ENCODE measurements at places on chromosomes 11 and 22. TPM values are rescaled to one million over a fixed set of nuclear protein-coding genes. Genes with fewer than 3 reads are reported as not detected.

The OR52D1 gene
- total RNA-seq: not detected

DNA sequence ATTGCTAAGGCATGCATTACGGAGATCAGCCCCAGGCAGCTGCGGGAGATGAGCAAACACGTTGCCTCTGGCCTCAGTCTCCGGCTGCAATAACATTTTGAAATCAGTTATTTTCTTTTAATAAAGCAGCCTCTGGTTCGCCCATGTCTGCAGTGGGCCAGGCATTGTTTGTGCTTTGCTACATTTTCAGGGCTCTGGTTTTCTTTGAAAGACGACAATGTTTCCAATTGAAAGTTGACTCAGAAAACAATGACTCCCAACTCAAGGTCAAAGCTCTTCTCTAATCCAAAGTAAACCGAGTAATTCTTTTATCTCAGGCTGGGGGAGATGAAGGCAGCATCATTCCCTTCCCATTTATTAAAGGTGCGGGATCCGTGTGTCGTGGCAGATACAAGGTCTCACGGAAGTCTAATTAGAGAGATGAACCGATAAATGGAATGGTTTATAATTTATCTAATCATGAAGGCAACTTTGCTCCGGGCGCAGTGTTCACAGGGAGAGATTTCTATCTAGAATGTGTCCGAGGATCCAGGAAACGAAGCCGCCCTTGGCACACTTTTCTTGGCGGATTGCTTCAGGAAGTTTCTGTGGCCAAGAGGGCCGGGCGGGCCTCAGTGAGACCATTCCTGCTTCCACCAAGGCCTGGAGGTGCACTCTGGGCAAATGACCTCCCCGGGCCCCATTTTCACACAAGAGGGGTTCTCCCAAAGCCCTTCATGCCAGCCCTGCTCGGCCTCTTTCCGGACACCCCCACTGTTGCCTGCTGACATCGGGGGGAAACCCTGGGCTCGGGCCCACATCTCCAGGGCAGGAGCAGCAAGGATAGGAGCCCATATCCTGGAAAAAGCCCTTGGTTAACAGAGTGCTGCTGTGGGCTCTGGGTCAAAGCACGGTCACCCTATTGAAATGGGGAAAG, 811.4 kb downstream of the BRD1 start:
- no peaks in the 10 kb centered on the region for H3K4me1 ChIP-seq
- H3K4me3 ChIP-seq: no peak overlapping the region
- no peaks in the 10 kb centered on the region for H3K36me3 ChIP-seq
- no peak overlapping the region for H3K27ac ChIP-seq
- no peaks in the 10 kb centered on the region for H3K27me3 ChIP-seq
- no peak for DNase-seq

DNA sequence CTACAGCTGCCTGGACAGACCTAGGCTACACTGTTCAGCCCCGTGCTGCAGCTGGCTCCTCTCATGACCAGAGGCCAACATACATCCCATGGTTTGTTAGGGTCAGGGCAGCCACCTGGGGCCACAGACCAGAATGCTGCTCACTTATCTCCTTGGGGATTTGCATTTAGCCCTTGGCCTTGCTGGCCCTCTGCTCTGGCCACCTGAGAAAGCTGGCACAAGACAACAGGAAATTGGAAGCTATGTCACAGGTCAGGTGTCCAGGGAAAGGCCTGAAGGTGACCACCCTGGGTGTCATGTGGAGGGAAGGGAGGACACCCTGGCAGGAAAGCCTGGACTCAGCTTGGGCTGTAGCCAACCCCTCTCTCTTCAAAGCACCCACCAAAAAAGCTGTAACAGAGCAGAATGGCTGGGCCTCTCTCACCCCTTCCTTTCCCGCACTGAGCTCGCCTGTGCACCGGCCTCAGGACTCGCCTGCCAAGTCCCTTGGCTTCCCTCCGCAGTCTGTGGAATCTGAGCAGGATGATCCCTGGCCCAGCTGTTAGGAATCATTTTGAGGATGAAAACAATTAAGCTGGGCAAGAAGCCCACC, 86.3 kb downstream of the SNX19 start:
- no peak overlapping the region for H3K4me3 ChIP-seq
- no peak overlapping the region for H3K27ac ChIP-seq
- no peaks in the 10 kb centered on the region for H3K36me3 ChIP-seq

DNA sequence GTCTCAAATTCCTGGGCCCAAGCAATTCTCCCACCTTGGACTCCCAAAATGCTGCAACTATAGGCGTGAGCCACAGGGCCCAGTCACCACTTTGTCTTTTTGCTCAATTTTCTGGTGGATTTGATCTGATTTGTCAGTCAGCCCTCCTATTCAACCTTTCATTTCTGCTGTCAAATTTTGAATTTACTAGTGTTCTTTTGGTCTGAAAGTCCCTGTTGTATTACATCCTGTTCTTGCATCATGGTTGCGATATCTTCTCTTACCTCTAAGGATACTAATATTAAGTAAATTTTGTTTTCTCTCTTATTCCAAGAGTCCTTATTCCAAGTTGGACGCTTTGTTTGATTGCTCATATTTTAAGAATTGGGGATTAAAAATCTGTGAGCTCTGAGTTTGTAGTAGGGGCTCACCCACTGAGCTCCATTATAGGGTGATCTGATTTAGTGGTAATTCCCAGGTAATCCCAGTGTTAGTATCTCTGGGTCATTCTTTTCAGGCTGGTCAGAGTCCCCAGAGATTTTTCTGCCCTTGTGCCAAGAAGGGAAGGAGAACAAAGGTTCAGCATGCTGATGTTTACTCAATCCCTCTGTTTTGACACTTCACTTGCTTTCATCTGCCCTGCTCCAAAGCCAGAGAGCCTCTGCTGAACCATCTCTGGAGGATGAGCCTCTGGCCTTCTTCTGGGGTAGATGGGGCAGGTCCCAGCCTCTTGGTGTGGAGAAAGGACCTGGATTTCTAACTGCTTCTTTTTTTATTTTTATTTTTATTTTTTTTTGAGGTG, 10.0 kb downstream of the UPB1 start:
- no peak overlapping the region for H3K4me3 ChIP-seq
- H3K27me3 ChIP-seq: no peaks in the 10 kb centered on the region
- H3K27ac ChIP-seq: no peak overlapping the region
- H3K36me3 ChIP-seq: no peaks in the 10 kb centered on the region

GRCh38 chr11:103648670-103649400, 387.6 kb upstream of the DDI1 start:
- no peak overlapping the region for H3K27ac ChIP-seq
- no peak for DNase-seq
- no peak overlapping the region for H3K4me3 ChIP-seq

The TSPAN32 gene
- total RNA-seq: 8.6 TPM

GRCh38 chr11:14773755-14774154, 118.3 kb downstream of the CYP2R1 start:
- H3K4me1 ChIP-seq: peaks cover 74% of the 10 kb centered on the region
- no peak for DNase-seq
- H3K27me3 ChIP-seq: no peaks in the 10 kb centered on the region
- H3K27ac ChIP-seq: no peak overlapping the region
- H3K4me3 ChIP-seq: peak overlapping the region; percentile 7
- peaks cover 14% of the 10 kb centered on the region for H3K36me3 ChIP-seq

DNA sequence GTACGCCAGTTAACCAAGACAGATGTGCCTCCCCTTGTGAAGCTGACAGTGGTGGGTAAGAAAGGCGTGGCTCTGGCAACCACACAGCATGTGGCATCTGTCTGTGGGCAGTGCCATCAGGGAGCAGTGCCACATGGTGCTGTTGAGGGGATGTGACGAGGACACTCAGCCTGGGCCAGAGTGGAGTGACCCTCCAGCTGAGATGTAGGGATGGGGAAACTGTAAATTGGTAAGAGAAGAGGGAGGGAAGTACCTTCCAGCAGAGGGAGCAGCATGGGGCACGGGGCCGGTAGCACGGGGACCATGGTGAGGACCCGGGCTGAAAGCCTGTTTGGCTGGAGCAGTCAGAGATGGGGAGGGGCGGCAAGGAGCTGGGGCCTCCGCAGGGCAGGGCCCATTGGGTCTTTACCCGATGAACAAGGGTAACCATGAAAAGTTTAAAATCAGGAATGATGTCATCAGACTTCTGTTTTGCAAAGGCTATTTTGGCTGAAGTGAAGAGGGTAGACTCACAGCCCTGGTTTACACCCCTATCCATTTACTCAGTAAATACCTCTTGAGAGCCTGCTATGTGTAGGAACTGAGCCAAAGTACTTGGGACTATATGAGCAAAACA, 10.4 kb downstream of the TMPRSS6 start:
- no peaks in the 10 kb centered on the region for H3K36me3 ChIP-seq
- H3K27me3 ChIP-seq: no peaks in the 10 kb centered on the region
- peak overlapping the region; percentile 11 for H3K27ac ChIP-seq
- H3K4me1 ChIP-seq: peaks cover 65% of the 10 kb centered on the region
- no peak for DNase-seq

GRCh38 chr11:6583584-6583983, 19.8 kb downstream of the RRP8 start:
- H3K27ac ChIP-seq: no peak overlapping the region
- peaks cover 33% of the 10 kb centered on the region for H3K36me3 ChIP-seq
- DNase-seq: no peak
- H3K4me1 ChIP-seq: no peaks in the 10 kb centered on the region
- H3K4me3 ChIP-seq: no peak overlapping the region
- H3K27me3 ChIP-seq: no peaks in the 10 kb centered on the region

- DNase-seq: no peak
- H3K27me3 ChIP-seq: no peaks in the 10 kb centered on the region
- H3K36me3 ChIP-seq: peaks cover 9% of the 10 kb centered on the region
- peaks cover 45% of the 10 kb centered on the region for H3K4me1 ChIP-seq
- H3K4me3 ChIP-seq: no peak overlapping the region
- no peak overlapping the region for H3K27ac ChIP-seq
Measured at GRCh38 chr11:83041126-83041525, 30.6 kb downstream of the RAB30 start.

- H3K27me3 ChIP-seq: peaks cover 29% of the 10 kb centered on the region
- no peak overlapping the region for H3K27ac ChIP-seq
- peak overlapping the region; percentile 93 for H3K4me3 ChIP-seq
- no peaks in the 10 kb centered on the region for H3K36me3 ChIP-seq
- no peak for DNase-seq
Measured at GRCh38 chr11:33701302-33702230, 940 bp upstream of the C11orf91 start.

GRCh38 chr11:86097980-86098379, 29.1 kb upstream of the PICALM start:
- no peaks in the 10 kb centered on the region for H3K36me3 ChIP-seq
- peaks cover 5% of the 10 kb centered on the region for H3K27me3 ChIP-seq
- no peak overlapping the region for H3K4me3 ChIP-seq
- no peak overlapping the region for H3K27ac ChIP-seq
- no peaks in the 10 kb centered on the region for H3K4me1 ChIP-seq

DNA sequence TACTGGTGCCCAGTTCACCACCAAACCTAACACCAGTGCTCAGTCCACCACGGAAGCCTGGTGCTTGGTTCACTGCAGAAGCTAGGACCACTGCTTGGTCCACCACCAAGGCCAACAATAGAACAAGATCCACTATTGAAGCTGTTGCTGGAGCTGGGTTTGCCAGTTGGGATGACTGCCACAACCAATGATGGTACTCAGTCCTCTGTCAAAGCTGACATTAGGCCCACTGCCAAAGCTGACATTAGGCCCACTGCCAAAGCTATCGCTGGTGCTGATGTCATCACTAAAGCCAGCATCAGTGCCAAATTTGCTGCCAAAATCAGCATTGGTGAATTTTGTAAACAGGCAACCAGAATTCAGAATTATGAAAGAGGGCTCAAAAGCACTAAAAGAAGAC, 1850.2 kb upstream of the RAG2 start:
- H3K27me3 ChIP-seq: no peaks in the 10 kb centered on the region
- H3K36me3 ChIP-seq: no peaks in the 10 kb centered on the region
- no peak for DNase-seq
- H3K27ac ChIP-seq: no peak overlapping the region
- H3K4me3 ChIP-seq: no peak overlapping the region

- DNase-seq: no peak
- H3K4me3 ChIP-seq: no peak overlapping the region
- peaks cover 38% of the 10 kb centered on the region for H3K4me1 ChIP-seq
Measured at GRCh38 chr11:46475051-46475925, 83.7 kb upstream of the CHRM4 start.

DNA sequence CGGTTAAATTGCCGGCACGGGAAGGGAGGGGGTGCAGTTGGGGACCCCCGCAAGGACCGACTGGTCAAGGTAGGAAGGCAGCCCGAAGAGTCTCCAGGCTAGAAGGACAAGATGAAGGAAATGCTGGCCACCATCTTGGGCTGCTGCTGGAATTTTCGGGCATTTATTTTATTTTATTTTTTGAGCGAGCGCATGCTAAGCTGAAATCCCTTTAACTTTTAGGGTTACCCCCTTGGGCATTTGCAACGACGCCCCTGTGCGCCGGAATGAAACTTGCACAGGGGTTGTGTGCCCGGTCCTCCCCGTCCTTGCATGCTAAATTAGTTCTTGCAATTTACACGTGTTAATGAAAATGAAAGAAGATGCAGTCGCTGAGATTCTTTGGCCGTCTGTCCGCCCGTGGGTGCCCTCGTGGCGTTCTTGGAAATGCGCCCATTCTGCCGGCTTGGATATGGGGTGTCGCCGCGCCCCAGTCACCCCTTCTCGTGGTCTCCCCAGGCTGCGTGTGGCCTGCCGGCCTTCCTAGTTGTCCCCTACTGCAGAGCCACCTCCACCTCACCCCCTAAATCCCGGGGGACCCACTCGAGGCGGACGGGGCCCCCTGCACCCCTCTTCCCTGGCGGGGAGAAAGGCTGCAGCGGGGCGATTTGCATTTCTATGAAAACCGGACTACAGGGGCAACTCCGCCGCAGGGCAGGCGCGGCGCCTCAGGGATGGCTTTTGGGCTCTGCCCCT, 529 bp upstream of the CCND1 start:
- peak overlapping the region; percentile 63 for H3K4me3 ChIP-seq
- no peaks in the 10 kb centered on the region for H3K36me3 ChIP-seq
- H3K27me3 ChIP-seq: peaks cover 38% of the 10 kb centered on the region
- H3K27ac ChIP-seq: no peak overlapping the region

The OR10G8 gene
- not detected for total RNA-seq

- no peak for DNase-seq
- H3K4me1 ChIP-seq: no peaks in the 10 kb centered on the region
- H3K4me3 ChIP-seq: no peak overlapping the region
- no peaks in the 10 kb centered on the region for H3K27me3 ChIP-seq
- no peaks in the 10 kb centered on the region for H3K36me3 ChIP-seq
- H3K27ac ChIP-seq: no peak overlapping the region
Measured at GRCh38 chr11:98952107-98952506, 68.6 kb upstream of the CNTN5 start.

- no peak overlapping the region for H3K27ac ChIP-seq
- peak overlapping the region; percentile 94 for H3K4me3 ChIP-seq
- peaks cover 6% of the 10 kb centered on the region for H3K36me3 ChIP-seq
- H3K27me3 ChIP-seq: no peaks in the 10 kb centered on the region
Measured at GRCh38 chr22:49972163-49973017, 11.8 kb downstream of the PIM3 start.

GRCh38 chr22:37485395-37486223, 575 bp downstream of the MFNG start:
- H3K27ac ChIP-seq: peak overlapping the region; percentile 90
- peak; percentile 29 for DNase-seq
- H3K4me3 ChIP-seq: peak overlapping the region; percentile 93
- peaks cover 7% of the 10 kb centered on the region for H3K36me3 ChIP-seq
- peaks cover 66% of the 10 kb centered on the region for H3K4me1 ChIP-seq

- no peak overlapping the region for H3K27ac ChIP-seq
- no peaks in the 10 kb centered on the region for H3K27me3 ChIP-seq
- DNase-seq: no peak
- H3K36me3 ChIP-seq: no peaks in the 10 kb centered on the region
- peaks cover 12% of the 10 kb centered on the region for H3K4me1 ChIP-seq
Measured at GRCh38 chr22:28297504-28297903, 378.4 kb upstream of the PITPNB start.
